ENCODE measurements at places on chromosomes 11 and 22. TPM values are rescaled to one million over a fixed set of nuclear protein-coding genes. Genes with fewer than 3 reads are reported as not detected.
A peak's percentile ranks its signal among the peaks of the same experiment; 100 is the strongest.

The NRXN2 gene
- total RNA-seq, result 17.0 TPM

The UBE2L3 gene
- total RNA-seq, result 70.1 TPM

The PARVG gene
- not detected for total RNA-seq

The TBX1 gene
- 0.23 TPM for total RNA-seq

The VPREB1 gene
- not detected for total RNA-seq

The SLC25A45 gene
- total RNA-seq, result 0.10 TPM

The BTG4 gene
- 0.31 TPM for total RNA-seq

The CTSD gene
- 251 TPM for total RNA-seq

The SAA2 gene
- total RNA-seq, result not detected

GRCh38 chr11:19218786-19219460 is 17.1 kb upstream of the CSRP3 start:
- DNase-seq, result no peak
- no peak overlapping the region for H3K27ac ChIP-seq
- peaks cover 5% of the 10 kb centered on the region for H3K36me3 ChIP-seq
- H3K27me3 ChIP-seq, result no peaks in the 10 kb centered on the region

- no peak overlapping the region for H3K27ac ChIP-seq
- no peaks in the 10 kb centered on the region for H3K4me1 ChIP-seq
- H3K4me3 ChIP-seq, result no peak overlapping the region
- H3K36me3 ChIP-seq, result no peaks in the 10 kb centered on the region
Observed at GRCh38 chr22:41742918-41743317, 43.6 kb downstream of the MEI1 start.

DNA sequence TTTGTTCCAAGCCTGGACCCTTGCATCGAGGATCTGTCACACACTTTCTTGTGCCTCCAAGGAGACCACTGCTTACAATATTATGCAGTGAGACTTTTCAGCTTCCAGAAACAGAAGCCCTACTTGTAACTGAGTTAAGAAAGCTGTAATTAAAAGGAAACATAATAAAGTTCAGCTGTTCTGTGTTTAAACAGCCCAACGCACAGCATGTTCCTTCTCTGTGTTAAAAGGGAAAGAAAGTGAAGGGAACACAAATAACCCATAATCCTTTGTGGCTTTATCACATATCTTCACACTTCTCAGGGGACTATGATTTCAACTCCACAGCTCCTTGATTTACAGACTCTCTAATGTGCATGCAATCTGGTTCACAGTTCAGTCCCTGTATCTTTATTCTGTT is 200.3 kb upstream of the MTNR1B start:
- no peak overlapping the region for H3K4me3 ChIP-seq
- H3K4me1 ChIP-seq, result peaks cover 8% of the 10 kb centered on the region
- no peak overlapping the region for H3K27ac ChIP-seq
- no peak for DNase-seq

DNA sequence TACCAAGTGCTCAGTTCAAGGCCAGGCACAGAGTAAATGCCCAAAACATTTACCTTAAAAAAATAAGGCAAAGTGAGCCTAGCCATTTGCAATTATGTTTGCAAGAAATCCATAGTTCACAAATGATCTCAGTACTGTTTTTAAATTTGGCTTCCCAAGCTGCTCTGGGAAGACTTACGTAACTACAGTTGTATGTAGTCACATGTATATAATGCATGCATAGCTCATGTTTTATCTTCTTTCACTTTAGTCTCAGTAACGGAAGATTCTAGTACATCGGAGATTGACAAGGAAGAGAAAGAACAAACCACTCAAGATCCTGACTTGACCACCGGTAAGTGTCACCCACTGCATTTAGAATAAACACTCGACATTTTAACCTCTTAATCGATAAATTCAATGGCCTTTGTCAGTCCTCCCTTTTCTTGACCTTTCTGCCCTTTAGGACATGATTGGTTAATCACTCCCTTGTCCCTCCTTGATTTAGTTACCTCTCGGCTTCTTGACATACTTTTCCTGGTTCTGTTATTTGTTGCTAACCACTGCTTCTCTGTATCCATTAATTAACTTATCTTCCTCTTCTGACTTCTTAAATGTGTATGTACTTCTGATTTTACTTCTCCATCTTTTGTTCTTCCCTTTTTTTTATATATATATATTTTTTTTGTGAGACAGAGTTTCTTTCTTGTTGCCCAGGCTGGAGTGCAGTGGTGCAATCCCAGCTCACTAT is 18.0 kb upstream of the JHY start:
- no peaks in the 10 kb centered on the region for H3K36me3 ChIP-seq
- no peak overlapping the region for H3K27ac ChIP-seq
- H3K4me3 ChIP-seq, result no peak overlapping the region
- no peaks in the 10 kb centered on the region for H3K27me3 ChIP-seq

DNA sequence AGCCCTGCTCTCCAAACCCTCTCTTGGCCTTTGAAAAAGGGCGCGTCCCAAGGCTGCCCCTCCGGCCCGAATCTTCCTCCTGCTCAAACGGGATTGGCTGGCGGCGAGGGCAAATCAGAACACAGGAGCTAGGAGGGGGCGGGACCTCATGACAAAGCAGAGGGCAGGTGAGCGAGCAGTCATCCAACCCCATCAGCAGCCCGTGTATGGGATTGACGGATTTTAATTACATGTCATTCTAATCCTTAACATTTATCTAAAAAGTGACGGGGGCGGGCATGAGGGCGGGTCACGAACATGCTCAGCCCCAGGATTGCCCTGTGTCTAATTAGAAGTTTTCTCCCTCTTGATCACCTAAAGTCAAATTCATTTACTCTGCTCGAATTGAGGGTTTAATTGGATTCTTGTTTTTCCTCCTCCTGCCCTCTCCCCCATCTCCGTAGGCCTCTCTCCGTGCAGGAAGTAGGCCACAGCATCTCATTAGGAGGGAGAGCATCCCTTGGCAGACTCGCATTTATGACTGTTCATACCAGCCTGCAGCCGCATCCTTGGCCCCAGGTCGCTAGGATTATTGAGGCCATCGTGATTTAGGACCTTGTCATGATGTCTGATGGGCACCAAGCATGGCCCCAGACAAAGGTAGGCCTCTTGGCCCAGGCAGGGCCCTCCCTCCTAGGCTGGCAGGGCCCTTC is 147.1 kb downstream of the CHST1 start:
- H3K27ac ChIP-seq, result no peak overlapping the region
- H3K4me1 ChIP-seq, result no peaks in the 10 kb centered on the region
- DNase-seq, result peak; percentile 88
- no peaks in the 10 kb centered on the region for H3K36me3 ChIP-seq

DNA sequence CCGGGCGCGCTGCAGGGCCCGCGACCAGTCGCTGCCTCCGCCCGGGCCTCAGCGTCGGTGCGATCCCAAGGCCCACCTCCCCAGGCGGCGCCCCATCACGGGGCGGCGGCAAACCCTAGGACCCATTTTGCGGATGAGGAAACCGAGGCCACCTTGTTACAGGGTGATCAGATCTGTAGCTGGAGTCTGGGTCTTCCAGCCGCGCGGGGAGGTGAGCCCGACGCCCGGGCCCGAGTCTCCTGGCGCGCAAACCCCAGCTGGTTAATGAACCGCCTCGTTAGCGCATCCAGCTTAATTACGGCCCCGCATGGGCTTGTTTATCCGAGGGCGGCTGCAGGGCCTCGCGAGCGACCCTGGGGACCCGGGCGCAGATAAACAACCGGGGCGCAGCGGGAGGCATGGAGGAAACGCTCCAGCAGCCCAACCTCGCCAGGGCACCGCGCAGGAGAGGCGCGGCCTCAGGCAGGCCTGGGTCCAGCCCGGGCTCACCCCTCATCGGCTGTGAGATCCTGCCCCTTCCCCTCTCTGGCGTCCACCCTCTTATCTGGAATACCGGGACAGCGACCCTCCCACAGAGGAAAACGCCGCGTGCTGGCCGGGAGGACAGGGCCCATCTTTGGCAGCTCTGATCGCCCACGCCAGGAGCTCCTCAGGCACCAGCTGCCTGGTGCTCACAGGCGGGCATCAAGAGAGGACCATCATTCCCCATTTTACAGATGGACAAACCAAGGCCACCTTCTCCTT is 14.7 kb downstream of the OTUB1 start:
- no peak overlapping the region for H3K27ac ChIP-seq
- peak; percentile 59 for DNase-seq
- H3K36me3 ChIP-seq, result no peaks in the 10 kb centered on the region
- H3K27me3 ChIP-seq, result peaks cover 57% of the 10 kb centered on the region
- H3K4me3 ChIP-seq, result peak overlapping the region; percentile 64

DNA sequence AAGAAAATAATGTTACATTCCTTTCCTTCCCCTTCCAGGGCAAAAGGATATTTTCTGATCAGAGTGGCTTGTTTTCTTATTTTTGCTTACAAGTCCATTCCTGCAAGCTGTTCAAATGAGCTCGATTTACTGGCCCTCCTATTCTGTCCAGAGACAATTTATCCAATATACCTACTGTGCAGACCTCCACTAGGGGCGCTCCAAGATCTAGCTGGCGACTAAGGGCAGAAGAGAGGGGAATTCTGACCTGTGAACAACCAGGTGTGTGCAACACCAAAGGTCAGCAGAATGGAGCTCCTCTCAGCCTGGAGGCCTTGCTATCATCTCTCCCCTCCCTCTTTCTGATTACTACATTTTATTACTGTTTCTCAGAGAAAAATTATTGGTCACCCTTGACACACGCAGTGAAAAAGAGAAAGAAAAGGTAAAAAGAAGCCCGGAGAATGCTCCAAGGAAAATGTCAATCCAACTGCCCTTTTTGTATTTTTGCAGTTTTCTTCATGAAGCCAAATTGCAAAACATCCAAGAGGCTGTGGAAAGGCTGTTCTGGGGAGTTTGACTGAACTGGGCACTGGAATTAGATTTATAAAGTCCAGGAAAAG is 3.2 kb downstream of the SEZ6L start:
- no peaks in the 10 kb centered on the region for H3K36me3 ChIP-seq
- no peak overlapping the region for H3K4me3 ChIP-seq
- peaks cover 16% of the 10 kb centered on the region for H3K4me1 ChIP-seq
- H3K27ac ChIP-seq, result no peak overlapping the region
- peaks cover 47% of the 10 kb centered on the region for H3K27me3 ChIP-seq
- DNase-seq, result peak; percentile 87

DNA sequence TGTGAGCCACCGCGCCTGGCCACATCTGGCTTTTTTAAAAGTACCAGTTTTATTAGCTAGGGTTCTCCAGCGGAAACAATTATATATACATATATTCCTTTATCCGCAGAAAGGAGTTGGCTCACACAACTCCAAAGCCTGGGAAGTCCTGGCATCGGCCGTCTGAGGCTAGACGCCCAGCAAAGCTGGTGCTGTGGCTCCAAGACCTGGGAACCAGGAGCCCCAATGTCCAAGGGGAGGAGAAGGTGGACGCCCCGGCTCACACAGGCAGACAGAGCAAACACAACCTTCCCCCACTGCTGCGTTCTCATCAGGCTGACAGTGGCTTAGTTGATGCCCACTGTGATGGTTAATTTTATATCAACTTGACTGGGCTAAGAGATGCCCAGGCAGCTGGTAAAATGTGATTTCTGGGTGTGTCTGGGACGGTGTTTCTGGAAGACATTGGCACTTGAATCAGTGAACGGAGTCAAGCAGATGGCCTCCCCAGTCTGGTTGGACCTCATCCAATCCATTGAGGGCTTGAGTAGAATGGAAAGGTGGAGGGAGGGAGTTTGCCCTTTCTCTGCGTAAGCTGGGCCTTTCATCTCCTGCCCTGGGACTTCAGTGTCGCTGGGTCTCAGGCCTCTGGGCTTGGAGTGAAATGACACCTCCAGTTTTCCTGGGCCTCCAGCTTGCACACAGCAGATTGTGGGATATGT is 904.4 kb downstream of the BRD1 start:
- H3K4me1 ChIP-seq, result no peaks in the 10 kb centered on the region
- no peak overlapping the region for H3K27ac ChIP-seq
- no peak overlapping the region for H3K4me3 ChIP-seq
- H3K27me3 ChIP-seq, result no peaks in the 10 kb centered on the region
- peaks cover 6% of the 10 kb centered on the region for H3K36me3 ChIP-seq

GRCh38 chr11:4466871-4467442 is 15.5 kb upstream of the OR52K1 start:
- H3K4me3 ChIP-seq, result no peak overlapping the region
- 0 out of 2 replicates have a peak, but pooled peaks cover 5% of the 10 kb centered on the region for H3K36me3 ChIP-seq
- peaks cover 15% of the 10 kb centered on the region for H3K4me1 ChIP-seq
- no peaks in the 10 kb centered on the region for H3K27me3 ChIP-seq

- H3K4me3 ChIP-seq, result no peak overlapping the region
- no peaks in the 10 kb centered on the region for H3K36me3 ChIP-seq
- H3K4me1 ChIP-seq, result peaks cover 13% of the 10 kb centered on the region
- no peak overlapping the region for H3K27ac ChIP-seq
- no peaks in the 10 kb centered on the region for H3K27me3 ChIP-seq
Observed at GRCh38 chr22:20533879-20534265, 26.5 kb downstream of the MED15 start.

DNA sequence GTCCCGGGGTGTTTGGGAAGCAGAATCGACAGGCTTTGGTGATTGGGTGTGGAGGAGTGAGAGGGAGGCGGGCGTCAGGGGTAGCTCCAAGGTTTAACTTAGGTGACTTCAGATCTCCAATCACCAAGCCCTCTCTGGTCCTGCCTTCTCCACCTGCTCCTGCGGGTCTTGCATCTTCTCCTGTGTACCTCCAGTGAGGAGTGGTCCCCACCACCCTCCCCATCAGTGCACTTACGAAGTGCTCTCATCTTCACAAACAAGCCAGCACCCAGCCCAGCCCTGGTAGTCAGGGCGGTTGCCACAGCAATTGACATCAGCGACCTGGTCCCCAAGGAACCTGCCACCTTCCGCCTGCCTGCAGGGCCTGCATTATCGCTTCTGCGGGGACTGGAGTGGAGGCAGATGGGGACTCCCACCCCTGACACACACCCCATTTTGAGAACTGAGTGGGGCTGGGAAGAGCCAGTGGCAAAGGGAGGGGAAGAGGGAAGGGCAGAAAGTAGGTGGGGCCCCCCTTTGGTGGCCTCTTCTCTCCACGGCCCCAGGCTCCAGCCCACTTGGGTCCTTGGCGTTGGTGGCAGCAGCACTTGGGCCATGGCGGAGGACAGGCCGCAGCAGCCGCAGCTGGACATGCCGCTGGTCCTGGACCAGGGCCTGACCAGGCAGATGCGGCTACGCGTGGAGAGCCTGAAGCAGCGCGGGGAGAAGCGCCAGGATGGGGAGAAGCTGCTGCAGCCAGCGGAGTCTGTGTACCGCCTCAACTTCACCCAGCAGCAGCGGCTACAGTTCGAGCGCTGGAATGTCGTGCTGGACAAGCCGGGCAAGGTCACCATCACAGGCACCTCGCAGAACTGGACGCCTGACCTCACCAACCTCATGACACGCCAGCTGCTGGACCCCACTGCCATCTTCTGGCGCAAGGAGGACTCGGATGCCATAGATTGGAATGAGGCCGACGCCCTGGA is at the start of gene OMP:
Gene OMP, plus strand, starts transcription at position 595 of the 965 bp plus-strand sequence. Its CDS starts 0 bp downstream, at position 595.
- H3K27me3 ChIP-seq, result no peaks in the 10 kb centered on the region
- no peak within 1 kb of the TSS for H3K4me3 ChIP-seq
- no peak within 1 kb of the TSS for H3K27ac ChIP-seq
- no peak for DNase-seq
